Posterior vena cava (tissue), 2 donors: ENCODE measurements at places on chromosomes 5 and 9. TPM values are rescaled to one million over a fixed set of nuclear protein-coding genes. Genes with fewer than 3 reads are reported as not detected.
A peak's percentile ranks its signal among the peaks of the same experiment; 100 is the strongest.

- no peak for DNase-seq
These were observed 420.1 kb upstream of the MEF2C start for GRCh38 chr5:89303033-89303480.

The ARSI gene
- 1.9 TPM for total RNA-seq

The PRDM9 gene
- not detected for total RNA-seq

The ACER2 gene
- 3.5 TPM for total RNA-seq

The ATOX1 gene
- total RNA-seq, result 68.6 TPM

The SCGB3A2 gene
- total RNA-seq, result not detected

The SLC31A2 gene
- 9.7 TPM for total RNA-seq

The NUTM2G gene
- not detected for total RNA-seq

GRCh38 chr9:91825422-91825821 is 124.6 kb downstream of the ROR2 start:
- DNase-seq, result peak; percentile 44
